ENCODE measurements at places on chromosomes 2 and 18.

GRCh38 chr2:235049069-235049468 lies 97.3 kb downstream of the SH3BP4 start:
- DNase-seq = no peak

GRCh38 chr2:70519453-70519852 lies 34.2 kb downstream of the TGFA start:
- DNase-seq = no peak

GRCh38 chr2:53289309-53290006 lies 478.1 kb upstream of the CHAC2 start:
- DNase-seq = no peak

DNA sequence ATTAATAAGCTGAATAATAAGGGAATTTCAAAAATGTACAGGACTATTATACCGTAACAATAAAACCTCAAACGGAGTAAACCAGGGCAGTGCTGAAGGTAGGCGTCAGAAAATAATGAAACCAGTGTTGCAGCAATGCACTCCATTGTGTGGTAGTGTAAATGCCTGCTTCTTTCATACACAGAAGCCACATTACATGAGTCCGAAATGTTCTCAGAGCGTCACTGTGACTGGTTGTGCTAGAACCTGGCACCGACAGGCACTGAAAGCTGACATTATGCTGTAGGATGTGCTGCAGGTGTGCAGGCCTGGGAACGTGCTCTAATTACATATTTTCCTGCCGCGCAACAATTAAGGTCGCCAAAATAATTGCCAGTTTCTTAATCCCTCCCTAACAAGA lies 53.3 kb downstream of the ZEB2 start:
- DNase-seq = no peak

DNA sequence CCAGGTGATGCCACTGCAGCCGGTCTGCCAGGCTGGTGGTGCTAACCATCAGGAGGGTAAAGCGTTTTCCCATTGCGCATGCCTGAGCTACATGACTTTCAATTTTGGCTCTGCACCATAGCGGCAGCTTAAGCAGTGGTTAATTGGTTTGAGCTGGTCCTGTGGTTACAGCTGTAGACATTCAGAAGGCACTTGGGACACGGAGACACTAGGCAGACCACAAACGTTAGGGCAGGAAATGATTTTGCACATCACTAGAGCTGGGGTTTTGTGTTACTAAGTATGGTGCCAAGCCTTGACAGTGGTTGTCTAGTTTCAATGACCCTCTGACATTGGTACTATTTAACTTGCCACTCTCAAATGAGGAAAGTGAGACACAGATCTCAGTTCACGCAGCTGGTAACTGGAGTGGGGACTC lies 28.9 kb upstream of the CNOT11 start:
- no peak for DNase-seq

DNA sequence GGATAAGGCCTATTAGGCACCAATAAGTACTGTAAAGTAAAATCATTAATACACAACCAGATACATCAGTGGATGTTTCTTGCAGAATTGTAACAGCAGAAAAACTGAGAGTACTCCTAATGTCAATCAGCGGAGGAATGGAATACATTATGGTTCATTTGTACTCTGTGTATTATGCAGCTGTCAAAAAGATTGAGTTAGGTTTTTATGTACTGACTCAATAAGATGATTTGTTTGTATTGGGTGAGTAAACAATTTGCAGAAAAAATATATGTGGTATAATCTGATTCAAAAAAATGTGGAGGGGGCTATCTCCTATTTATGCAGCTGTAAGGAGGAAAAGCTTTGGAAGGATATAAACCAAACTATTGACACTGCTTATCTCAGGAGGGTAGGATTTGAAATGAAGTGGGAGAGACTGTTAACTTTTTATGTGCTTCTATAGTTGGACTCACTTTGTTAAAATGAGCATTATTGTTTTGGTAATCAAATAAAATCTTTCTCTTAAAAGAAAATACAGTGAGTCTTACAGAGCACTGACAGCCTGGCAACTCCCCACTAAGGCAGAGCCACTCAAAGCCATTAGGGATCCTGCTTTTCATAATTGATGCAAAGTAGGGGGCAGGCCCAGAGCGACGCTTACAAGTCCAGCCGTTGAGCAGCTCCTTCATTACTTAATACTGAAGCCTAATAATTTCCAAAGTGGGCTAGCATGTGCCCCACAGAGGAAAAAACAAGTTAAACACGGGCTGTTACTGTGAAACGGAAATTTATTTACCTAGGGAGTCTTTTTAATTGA lies 168.8 kb downstream of the PHLPP1 start:
- no peak for DNase-seq

GRCh38 chr2:71067567-71068217 lies 756 bp upstream of the NAGK start:
- DNase-seq = peak; percentile 24

GRCh38 chr2:173969886-173970285 lies 4.7 kb upstream of the SP3 start:
- DNase-seq = no peak

All from AG08396 (cell line).